Progenitor cell of endocrine pancreas (in vitro differentiated cells): ENCODE measurements at places on chromosomes 1 and 21. TPM values are rescaled to one million over a fixed set of nuclear protein-coding genes. Genes with fewer than 3 reads are reported as not detected.

DNA sequence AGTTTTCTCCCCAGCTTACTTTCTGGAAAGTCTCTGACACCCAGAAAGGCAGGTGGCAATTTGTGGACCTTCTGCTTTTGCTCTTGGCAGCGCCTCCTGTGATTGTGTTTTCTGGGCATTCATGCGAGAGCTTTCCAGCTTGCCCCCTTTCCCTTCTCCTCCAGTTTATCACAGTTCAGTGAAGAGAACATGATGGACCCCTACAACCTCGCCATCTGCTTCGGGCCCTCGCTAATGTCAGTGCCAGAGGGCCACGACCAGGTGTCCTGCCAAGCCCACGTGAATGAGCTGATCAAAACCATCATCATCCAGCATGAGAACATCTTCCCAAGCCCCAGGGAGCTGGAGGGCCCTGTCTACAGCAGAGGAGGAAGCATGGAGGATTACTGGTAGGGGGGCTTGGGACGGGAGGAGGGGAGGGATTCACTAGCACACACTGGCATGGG is 24.3 kb upstream of the IKBKE start:
- H3K27me3 ChIP-seq: no peaks in the 10 kb centered on the region
- DNase-seq: no peak
- H3K36me3 ChIP-seq: peaks cover 9% of the 10 kb centered on the region
- H3K4me1 ChIP-seq: no peaks in the 10 kb centered on the region
- no peak overlapping the region for H3K4me3 ChIP-seq

GRCh38 chr21:42027822-42028765 is 17.9 kb upstream of the ZBTB21 start:
- DNase-seq: no peak
- H3K27me3 ChIP-seq: peaks cover 9% of the 10 kb centered on the region
- H3K27ac ChIP-seq: no peak overlapping the region
- no peak overlapping the region for H3K4me3 ChIP-seq

GRCh38 chr21:41170859-41171609 is 3.1 kb downstream of the BACE2 start:
- peaks cover 26% of the 10 kb centered on the region for H3K27me3 ChIP-seq
- H3K27ac ChIP-seq: no peak overlapping the region
- H3K4me3 ChIP-seq: no peak overlapping the region
- H3K4me1 ChIP-seq: peaks cover 10% of the 10 kb centered on the region

DNA sequence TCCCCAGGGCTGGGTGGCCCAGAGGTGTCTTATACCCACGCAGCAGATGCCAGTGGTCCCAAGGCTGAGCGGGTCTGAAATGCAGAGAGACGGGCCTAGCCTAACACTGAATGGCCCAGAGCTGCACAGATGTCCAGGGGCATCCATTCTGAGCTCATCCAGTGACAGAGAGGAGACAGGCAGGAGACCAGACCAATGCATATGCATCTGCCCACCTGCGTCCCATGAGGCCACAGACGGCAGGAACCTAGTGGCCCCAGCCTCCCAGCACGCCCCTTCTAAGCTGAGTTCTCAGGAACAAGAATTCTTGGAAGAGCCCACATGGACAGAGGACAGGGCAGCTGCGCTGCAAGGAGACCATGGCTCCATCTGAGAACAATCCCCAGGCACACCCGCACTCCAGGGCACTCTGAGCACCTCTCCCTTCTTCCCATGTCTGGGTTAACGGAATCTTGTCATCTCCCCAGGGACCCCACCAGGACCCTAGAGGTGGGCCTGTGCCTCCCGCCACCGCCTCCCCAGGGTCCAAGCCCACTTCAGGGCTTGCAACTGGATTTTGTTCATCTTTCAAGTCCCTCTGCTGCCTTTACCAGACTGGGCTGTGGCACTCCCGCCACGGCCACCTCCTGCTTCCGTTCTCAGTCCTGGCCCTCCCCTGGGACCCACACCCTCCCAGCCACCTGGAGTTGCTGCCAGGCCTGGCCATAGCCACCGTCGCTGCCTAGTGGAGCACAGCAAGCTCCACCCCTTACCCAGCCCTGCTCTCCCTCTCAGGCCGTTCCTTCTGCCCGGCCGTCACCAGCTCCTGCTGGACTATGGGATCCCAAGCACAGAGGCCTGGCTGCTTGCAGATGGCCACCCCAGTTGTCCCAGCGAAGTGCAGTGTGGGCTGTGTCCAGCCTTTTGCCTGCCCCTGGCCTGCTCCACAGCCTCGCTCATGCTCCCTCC is 3.3 kb downstream of the WNT3A start:
- H3K4me3 ChIP-seq: no peak overlapping the region
- no peak for DNase-seq
- no peak overlapping the region for H3K27ac ChIP-seq

GRCh38 chr21:33945652-33946270 is 30.2 kb upstream of the ATP5PO start:
- no peak overlapping the region for H3K27ac ChIP-seq
- H3K36me3 ChIP-seq: peaks cover 14% of the 10 kb centered on the region
- no peaks in the 10 kb centered on the region for H3K27me3 ChIP-seq
- peaks cover 19% of the 10 kb centered on the region for H3K4me1 ChIP-seq

DNA sequence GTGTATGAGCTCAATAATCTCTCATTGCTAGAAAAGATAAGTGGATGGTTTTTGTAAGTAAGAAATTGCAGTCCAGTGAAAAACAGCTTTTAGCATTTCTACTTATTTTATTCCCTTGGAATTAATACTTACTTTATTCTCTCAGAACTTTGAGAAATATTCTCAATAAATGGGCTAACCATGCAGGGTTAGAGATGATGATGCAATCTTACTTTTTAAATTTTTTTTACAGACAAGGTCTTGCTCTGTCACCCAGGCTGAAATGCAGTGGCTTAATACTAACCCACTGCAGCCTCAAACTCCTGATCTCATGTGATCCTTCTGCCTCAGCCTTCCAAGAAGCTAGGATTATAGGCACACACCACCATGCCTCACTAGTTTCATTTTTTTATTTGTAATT is 440.8 kb upstream of the ZP4 start:
- no peak overlapping the region for H3K27ac ChIP-seq
- no peaks in the 10 kb centered on the region for H3K36me3 ChIP-seq
- DNase-seq: no peak
- no peak overlapping the region for H3K4me3 ChIP-seq
- H3K4me1 ChIP-seq: no peaks in the 10 kb centered on the region

GRCh38 chr21:38472412-38473108 is 25.7 kb downstream of the ERG start:
- DNase-seq: no peak
- no peak overlapping the region for H3K4me3 ChIP-seq
- no peaks in the 10 kb centered on the region for H3K36me3 ChIP-seq
- peaks cover 7% of the 10 kb centered on the region for H3K4me1 ChIP-seq
- H3K27ac ChIP-seq: no peak overlapping the region

DNA sequence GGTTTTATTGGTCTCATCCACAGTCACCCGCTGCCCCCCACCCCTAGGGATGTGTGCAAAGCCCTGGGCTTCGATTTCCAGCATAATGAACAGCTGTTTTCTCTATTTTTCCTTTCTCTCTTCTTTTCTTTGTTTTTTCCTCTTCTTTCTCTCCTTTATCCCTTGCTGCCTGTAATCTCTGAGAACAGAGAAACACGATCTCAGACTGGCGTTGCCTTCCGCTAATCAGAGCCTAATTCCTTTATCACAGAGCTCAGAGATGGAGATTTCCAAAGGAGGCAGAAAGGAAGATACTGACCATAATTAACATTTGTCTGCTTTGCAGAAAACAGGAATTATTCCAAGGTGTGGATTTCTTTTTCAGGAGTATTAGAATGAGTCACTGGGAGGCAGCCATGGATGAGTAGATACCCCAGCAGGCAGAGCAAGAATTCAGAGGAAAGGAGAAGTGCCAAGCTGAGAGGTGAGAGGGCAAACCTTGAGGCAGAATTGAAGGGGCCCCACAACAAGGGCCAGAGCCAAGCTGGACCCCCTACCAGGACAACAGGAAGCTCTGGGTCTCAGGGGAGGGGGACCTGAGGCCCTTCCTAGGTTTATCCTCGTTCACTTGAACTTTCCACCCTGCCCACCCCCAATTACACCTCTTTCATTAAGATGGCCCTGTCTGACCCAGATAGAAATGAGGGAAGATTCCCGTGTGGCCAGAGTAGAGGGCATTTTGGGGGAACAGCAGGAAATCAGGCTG is 33.3 kb downstream of the MATN1 start:
- H3K36me3 ChIP-seq: no peaks in the 10 kb centered on the region
- H3K27me3 ChIP-seq: peaks cover 24% of the 10 kb centered on the region
- H3K4me3 ChIP-seq: no peak overlapping the region
- peaks cover 2% of the 10 kb centered on the region for H3K4me1 ChIP-seq

DNA sequence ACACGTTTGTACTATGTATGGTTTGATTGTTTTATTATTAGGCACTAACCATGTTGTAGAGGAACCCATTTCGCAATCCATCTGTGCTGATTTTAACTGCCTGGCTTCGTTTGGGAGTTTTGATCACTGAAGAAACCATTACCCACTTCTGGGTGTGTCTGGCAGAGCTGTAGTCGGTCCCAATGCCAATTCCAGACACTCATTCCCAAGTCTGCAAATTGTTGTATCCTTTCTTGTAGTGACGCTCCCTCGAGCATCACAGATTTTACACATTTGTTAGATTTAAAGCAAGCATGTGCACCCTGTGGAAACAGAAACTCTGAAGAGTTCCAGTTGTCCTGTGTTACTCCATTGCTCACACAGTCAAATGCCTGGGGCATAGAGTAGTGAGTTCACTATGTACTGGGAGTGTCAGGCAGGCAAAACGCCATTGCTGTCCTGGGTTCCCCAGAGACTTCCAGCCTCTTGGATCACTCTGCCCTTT is 31.0 kb upstream of the EFCAB14 start:
- no peak overlapping the region for H3K4me3 ChIP-seq
- H3K27me3 ChIP-seq: no peaks in the 10 kb centered on the region
- H3K36me3 ChIP-seq: no peaks in the 10 kb centered on the region
- no peak overlapping the region for H3K27ac ChIP-seq

DNA sequence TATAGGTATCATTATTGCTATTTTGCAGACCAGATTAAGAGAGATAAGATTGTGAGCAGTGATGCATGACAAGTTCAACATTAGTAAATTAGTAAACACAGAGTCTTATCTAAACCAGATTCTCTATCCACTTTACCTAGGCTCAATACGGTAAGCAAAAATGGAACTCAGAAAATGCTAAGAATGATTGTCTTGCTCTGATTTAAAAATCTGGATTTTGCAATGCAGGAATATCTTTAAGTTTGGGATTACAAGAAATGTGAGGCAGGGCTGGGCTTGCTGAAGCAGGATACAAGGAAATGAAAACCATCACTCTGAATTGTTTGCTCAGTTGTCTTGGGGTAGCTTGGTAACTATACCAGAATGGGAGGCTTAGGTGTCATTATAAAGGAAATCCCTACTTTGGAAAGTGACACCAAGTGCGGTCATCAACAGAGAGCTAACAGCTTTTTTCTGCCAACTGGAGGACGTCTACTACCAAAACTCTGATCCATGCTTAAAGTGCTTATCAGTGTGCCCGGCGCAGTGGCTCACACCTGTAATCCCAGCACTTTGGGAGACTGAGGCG is 332.7 kb upstream of the RUNX1 start:
- DNase-seq: no peak
- peaks cover 4% of the 10 kb centered on the region for H3K27me3 ChIP-seq

DNA sequence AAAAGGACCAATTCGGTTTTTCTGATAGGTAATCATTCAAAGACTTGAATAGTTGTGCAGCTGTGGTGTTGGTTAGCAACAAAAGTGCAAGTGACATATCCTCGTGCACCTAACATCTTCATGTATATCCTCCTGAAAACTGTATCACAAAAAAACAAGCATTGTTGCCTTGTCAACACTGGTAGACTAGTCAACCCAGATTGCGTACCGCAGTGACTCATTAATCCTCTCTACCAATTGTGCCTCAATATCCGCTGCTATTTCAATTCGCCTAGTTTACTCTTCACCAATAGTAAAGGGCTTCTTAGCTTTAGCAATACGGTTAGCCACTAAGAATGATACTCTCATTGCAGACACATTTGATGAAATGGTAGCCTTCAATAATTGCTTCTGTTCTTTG is 3.5 kb downstream of the HHAT start:
- H3K36me3 ChIP-seq: no peaks in the 10 kb centered on the region
- H3K27me3 ChIP-seq: no peaks in the 10 kb centered on the region
- H3K27ac ChIP-seq: no peak overlapping the region
- H3K4me3 ChIP-seq: no peak overlapping the region
- DNase-seq: no peak

GRCh38 chr1:84377480-84378095 is 20.7 kb upstream of the DNASE2B start:
- H3K36me3 ChIP-seq: no peaks in the 10 kb centered on the region
- no peak overlapping the region for H3K27ac ChIP-seq
- DNase-seq: no peak
- no peak overlapping the region for H3K4me3 ChIP-seq
- H3K27me3 ChIP-seq: no peaks in the 10 kb centered on the region

DNA sequence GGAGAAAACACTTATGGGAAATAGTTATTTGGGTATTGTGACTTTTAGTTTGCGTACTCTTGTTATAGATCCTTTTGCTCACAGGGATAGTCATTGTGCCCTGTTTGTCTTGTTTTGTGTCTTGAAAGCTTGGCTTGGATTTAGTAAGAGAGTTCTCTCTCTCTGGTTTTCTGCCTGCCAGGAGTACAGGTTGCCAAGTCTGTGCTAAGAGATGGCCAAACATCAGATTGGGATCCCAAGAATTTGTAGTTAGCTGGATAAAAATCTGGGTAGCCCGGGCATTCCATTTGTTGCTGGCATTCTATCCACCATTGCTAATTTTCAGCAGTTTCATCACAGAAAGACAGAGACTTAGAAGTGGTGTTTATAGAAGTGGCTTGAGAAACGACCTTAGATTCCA is 222.2 kb downstream of the NRIP1 start:
- H3K4me1 ChIP-seq: no peaks in the 10 kb centered on the region
- H3K4me3 ChIP-seq: no peak overlapping the region
- H3K27ac ChIP-seq: no peak overlapping the region
- H3K36me3 ChIP-seq: peaks cover 16% of the 10 kb centered on the region
- no peaks in the 10 kb centered on the region for H3K27me3 ChIP-seq
- DNase-seq: no peak

- H3K4me1 ChIP-seq: peaks cover 38% of the 10 kb centered on the region
- H3K36me3 ChIP-seq: no peaks in the 10 kb centered on the region
- no peak for DNase-seq
- no peak overlapping the region for H3K27ac ChIP-seq
Measured at GRCh38 chr1:58881471-58881994, 97.7 kb upstream of the JUN start.

GRCh38 chr1:178353524-178353923 is 143.2 kb downstream of the CLEC20A start:
- no peak overlapping the region for H3K27ac ChIP-seq
- peaks cover 6% of the 10 kb centered on the region for H3K4me1 ChIP-seq
- H3K4me3 ChIP-seq: no peak overlapping the region

- H3K27me3 ChIP-seq: no peaks in the 10 kb centered on the region
- no peaks in the 10 kb centered on the region for H3K36me3 ChIP-seq
- no peaks in the 10 kb centered on the region for H3K4me1 ChIP-seq
- DNase-seq: no peak
Measured at GRCh38 chr1:4422504-4423289, 231.7 kb upstream of the AJAP1 start.

DNA sequence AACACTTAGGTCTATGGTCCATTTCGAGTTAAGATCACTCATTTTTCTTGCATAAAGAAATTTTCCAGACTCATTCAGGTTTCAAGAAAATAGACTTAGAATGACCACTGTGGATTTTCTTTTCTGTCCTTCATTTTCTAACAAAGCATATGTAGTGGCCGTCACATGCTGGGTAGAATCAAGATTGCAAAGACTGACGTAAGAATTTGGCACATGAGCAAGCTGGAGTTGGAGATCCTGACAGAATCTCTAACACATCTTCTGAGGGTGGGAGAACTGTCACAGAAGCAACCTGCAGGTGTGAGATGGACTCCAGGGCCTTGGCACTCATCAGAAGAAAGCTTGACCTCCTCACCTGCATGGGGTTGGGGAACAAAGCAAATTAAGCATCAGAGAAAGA is 28.6 kb downstream of the KIF26B start:
- no peak for DNase-seq
- H3K27ac ChIP-seq: no peak overlapping the region
- no peak overlapping the region for H3K4me3 ChIP-seq

Gene LCE2A
- not detected in 2 replicates for total RNA-seq

Gene SYT2
- 1.4 and 1.8 TPM in 2 replicates for total RNA-seq

Gene INSRR
- not detected in 2 replicates for total RNA-seq

Gene RGSL1
- total RNA-seq: not detected in 2 replicates
